ENCODE measurements at places on chromosomes 13 and 19.

DNA sequence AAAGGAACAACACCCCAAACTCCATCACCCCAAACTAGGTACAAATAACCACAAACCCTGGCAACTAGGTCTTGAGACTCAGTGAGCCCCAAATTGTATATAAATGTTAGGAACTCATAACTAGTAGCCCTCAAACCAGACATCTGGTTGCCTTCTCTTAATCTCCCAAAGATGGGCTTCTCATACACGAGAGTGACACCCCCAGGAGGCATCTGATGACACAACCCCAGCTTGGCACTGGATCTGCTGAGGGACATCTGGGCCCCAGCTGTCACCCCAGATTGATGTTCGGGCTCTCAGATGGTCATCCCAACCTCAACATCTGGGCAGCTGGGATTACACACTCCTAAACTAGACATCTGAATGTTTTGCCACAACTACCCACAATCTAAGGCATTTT is 14.8 kb downstream of the RABAC1 start:
- DNase-seq = peak; percentile 36

DNA sequence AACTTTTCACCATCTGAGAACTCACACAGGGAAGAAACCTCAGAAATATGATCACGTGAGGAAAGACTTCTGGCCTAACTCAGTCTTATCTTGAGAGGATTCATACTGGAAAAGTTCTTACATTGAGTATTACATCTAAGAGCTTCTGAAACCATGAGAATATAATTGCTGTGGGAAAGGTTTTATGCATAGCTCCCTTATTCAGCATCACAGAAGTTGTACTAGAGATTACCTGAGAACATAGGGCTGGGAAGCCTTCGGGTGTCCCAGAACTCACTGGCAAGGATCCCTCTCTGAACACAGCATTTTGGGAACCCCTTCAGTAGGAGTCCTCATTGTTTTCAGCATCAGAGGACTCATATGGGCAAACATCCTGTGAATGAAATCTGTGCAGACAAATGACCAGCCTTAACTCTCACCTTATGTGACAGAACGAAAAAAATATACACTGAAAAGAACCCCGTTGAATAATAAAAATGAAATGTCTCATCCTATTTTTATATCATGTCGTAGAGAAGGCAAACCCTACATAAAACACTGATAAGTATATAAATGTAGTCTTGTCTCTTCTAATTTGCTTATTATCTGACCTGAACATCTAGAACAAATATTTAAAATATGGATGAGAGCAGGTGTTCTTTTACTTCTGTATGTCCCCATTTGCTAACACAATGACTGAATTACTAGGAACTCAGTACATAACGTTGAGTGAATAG is 14.2 kb downstream of the ZNF274 start:
- no peak for DNase-seq

GRCh38 chr13:46621133-46621532 is 68.2 kb downstream of the LRCH1 start:
- no peak for DNase-seq

DNA sequence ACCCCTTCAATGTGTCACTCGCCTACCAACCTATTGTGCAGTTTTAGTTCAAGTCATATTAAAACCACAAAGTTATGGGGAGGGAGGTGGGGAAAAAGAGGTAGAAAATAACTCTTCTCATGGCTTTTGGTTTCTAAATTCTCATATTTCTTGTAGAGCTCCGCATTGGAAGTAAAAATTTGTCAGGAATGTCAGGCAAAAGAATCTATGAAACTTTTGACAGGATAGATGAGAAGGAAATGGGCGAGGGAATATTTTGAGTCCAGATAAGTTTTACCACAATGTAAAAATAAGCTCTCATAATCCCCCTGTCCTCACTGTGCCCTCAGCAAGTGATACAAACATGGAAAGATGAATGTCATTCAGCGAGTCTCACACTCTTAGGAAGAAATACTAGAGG is 270.4 kb downstream of the DLEU7 start:
- DNase-seq = no peak

GRCh38 chr13:46866150-46866549 is 30.7 kb downstream of the HTR2A start:
- DNase-seq = no peak

- DNase-seq = no peak
Measured at GRCh38 chr13:99093997-99094396, 106.7 kb upstream of the UBAC2 start.

DNA sequence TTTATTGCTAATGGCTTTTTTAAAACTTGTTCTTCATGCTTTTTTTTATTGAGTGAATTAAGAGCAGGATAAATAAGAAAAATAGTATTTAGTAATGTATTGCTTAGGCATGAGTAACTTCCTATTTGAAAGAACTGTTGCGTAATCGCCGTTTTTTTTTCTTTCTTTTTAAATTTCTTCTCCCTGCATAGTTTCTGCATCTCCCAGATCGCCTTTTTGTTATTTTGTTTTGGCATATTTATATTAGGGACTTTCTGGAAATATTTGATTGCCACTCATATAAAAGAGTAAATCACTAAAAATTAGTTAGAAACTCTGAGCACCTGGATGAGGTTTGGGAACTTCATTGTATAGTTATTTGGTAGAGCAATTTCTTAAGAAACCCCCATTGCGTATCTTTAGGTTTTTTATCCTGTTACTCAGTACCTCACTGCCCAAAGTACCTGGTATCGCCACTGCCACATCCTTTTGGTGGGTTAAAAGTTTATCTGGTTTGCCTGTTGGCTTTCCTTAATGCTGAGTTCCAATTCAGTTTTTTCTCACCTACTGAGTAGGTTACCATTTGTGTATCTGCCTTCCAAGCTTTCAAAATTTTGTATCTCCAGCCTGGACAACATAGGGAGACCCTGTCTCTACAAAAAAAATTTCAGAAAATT is 36.2 kb upstream of the LPAR6 start:
- no peak for DNase-seq

GRCh38 chr13:26716984-26717383 is 43.6 kb downstream of the GPR12 start:
- DNase-seq = no peak

- no peak for DNase-seq
Measured at GRCh38 chr19:19067276-19068072, 3.7 kb downstream of the SLC25A42 start.

GRCh38 chr13:59666504-59666903 is 497.2 kb downstream of the DIAPH3 start:
- DNase-seq = no peak

DNA sequence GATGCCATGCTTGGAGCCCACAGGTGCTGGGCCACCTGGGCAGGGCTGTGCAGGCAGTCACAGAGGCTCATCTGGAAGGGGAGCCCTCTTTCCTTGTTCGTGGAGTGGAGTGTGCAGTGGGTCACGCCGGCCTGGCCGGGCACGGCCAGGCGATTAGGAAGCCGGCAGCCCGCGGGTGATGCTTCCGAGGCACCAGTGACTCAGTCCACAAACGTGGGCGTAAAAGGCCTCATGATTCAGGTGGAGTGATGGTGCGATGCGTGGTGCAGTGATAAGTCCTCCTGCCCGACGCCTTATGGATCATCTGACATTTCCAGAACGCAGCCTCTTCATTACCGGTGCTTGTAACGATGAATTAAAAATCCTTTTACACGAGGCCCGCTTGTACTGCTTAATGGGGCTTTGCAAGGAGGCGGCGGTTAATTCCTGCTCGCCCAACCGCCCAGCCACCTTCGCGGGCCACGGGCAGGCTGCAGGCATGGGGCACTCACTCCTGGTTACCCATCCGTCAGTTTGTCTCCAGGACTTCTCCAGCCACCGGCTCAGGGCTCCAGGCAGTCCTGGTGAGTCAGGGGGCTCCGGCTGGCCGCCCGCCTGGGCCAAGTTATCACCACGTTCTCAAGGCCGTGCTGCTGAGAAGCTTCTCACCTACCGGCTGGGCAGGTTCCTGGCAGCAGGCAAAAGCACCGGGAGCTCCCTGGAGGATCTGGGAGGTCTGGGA is 172.4 kb downstream of the KDM4B start:
- no peak for DNase-seq

GRCh38 chr13:74062933-74063332 is 71.3 kb downstream of the KLF12 start:
- DNase-seq = peak; percentile 38

- DNase-seq = no peak
Measured at GRCh38 chr13:27199211-27199610, 27.6 kb upstream of the USP12 start.

DNA sequence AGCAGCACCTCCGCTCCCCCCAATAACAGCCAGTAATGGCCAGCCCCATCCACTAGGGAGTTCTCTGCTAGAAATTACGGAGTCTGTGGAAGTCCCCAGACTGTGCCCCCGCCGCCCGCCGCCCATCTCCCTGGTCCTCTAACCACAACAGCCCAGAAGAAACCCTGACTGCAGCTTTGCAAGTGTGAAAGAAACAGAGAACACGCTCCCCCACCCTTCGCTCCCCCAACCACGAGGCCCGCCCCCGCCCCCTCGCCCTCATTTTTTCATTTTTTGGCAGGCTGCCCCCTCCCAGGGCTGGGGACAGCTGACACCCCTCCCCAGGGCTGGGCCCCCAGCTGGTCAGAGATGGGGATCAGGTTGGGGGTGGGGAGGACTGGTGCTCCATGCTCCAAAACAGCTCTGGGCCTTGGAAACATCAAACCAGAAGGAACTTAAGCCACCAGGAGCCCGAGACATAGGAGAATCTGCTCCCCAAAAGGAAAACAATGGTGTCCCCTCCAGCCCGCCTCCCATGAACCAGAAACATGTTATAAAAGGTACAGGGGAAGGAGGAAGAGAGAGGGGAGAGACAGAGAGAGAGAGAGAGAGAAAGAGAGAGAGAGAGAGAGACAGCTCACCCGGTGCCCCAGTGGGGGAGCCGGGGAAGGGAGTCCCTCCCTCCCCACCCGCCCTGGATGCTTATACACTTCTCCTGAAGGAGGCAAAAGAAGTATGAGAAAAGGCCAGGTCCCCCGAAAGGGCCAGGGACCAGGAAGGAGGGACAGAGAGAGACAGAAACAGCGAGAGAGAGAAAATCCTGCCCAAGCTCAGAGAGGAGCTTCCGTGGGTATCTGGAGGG is 29.8 kb upstream of the ASF1B start:
- no peak for DNase-seq

DNA sequence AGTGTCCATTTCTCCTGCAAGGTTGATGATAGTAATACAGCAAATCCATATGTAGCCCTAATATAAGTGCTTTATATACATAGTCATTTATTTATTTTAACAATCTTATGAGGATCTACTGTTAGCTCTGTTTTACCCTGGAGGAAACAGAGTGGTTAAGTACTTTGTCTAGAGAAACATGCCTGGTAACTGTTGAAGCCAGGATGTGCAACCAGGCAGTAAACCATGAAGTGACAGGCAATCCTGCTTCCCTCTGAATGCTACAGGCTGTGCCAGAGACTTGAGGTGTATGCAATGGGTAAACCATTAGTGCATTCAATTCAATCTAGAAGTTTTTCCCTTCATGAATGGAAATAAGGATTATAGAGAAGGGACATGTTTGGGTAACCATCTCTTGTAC is 911.0 kb downstream of the PCDH17 start:
- no peak for DNase-seq

DNA sequence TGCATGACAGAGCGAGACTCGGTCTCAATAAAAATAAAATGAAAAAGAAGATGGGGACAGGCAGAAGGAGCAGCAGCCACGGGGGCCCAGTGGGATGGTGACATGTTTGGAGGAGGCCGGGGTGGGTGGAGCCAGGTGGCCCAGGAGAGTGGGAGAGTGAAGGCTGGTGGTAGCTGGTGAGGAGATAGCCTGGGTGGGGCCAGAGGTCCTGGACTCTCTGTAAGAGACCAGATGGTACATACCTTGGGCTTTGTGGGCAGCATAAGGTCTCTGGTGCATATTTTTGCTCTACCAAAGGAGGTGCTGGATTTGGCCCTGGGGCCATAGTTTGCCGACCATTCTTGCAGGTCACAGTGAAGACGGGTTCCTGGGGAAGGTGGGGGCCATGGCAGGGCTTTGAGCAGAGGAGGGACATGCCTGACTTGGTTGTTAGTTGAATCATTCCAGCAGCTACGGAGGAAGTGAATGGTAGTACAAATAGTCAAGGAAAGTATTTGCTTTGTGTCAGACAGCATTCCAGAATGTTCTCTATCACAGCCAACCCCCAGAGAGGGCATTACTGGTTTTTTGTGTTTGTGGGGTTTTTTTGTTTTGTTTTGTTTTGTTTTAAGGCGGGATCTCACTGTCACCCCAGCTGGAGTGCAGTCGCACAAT is 69.1 kb downstream of the ARHGEF18 start:
- no peak for DNase-seq

- no peak for DNase-seq
Measured at GRCh38 chr19:3117716-3118115, 18.1 kb upstream of the GNA15 start.

DNA sequence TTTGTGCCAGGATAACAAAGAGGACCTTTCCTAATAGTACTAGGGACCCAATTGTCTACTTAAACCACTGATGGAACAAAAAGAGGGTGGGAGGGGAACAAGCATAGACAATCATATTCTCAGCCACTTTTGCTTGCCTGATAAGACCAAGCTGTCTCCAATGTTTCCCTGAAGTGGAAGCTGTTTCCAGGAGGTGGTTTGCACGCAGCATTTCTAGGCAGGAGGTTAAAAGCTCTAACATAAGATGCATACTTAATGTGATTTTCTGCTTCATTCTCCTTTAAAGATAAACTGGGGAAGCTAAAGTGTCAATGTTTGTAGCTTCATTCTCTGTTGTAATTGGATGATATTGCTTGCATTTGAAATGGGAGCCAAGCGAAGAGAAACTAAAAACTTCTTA is 442.9 kb downstream of the HS6ST3 start:
- DNase-seq = no peak

GRCh38 chr13:97390941-97391600 is 42.9 kb upstream of the RAP2A start:
- no peak for DNase-seq

GRCh38 chr19:531753-532560 is at the start of gene CDC34:
Gene CDC34 (plus strand): TSS chr19:531760. CDS start chr19:531932, 172 bp downstream.
- DNase-seq = peak; percentile 72

- DNase-seq = no peak
Measured at GRCh38 chr19:3499738-3500428, 591 bp downstream of the DOHH start.

- no peak for DNase-seq
Measured at GRCh38 chr19:41849067-41849466, 4.2 kb downstream of the DMRTC2 start.

GRCh38 chr19:38845374-38846024 is 4.3 kb downstream of the HNRNPL start:
- DNase-seq = no peak

DNA sequence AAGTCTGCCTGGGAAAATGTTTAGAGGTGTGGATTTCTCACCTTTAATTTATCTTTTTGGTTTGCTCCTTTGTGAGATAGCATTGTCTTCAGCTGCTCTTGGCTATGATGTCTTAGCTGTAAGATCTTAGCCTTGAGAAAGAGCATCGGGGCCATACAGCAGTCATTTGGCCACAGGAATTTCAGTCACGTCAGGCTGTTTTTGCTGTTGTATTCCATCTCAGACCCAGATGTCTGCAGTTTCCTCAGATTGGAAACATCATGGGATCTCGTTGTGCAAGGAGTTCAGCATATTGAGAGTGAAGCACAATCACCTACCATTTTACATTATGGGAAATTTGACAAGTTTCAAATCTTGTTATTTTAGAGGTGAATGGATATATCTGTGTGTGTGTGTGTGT is 89.3 kb upstream of the C1QTNF9B start:
- DNase-seq = no peak

- no peak for DNase-seq
Measured at GRCh38 chr19:51544038-51544437, 12.6 kb upstream of the SIGLEC6 start.

- DNase-seq = no peak
Measured at GRCh38 chr19:51507640-51508058, 6.0 kb upstream of the SIGLEC12 start.

- DNase-seq = no peak
Measured at GRCh38 chr19:31285744-31286143, 63.5 kb downstream of the TSHZ3 start.

GRCh38 chr19:40740747-40741146 is 9.5 kb downstream of the ACTMAP start:
- DNase-seq = no peak
